CD4-positive, alpha-beta T cell treated with Interleukin-15 for 1 hour (primary cell): ENCODE measurements at places on chromosomes 2 and 18.

- no peak for DNase-seq
Observed at GRCh38 chr2:11379558-11379957, 35.1 kb upstream of the ROCK2 start.

DNA sequence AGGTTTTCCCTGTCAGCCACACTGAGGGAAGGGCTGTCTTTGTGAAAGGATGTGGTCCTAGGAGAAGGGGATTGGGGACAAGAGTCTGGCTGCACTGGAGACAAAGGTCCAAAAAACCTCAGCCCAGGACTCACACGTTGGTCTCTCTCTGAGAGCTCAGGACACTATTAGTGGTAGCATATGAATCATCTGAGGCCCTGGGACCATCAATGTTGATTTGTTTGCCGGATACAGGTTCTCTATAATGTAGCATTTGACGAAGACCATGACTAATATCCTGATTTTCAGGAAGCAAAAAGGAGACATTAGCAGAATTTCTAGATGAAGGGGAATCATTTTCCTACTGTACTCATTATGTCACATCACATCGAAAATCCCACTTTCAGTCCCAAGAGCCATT is 22.2 kb upstream of the DNAH6 start:
- DNase-seq = no peak

- DNase-seq = no peak
Observed at GRCh38 chr2:176471949-176472348, 202.7 kb downstream of the MTX2 start.

- no peak for DNase-seq
Observed at GRCh38 chr2:164746713-164747112, 94.9 kb downstream of the COBLL1 start.

DNA sequence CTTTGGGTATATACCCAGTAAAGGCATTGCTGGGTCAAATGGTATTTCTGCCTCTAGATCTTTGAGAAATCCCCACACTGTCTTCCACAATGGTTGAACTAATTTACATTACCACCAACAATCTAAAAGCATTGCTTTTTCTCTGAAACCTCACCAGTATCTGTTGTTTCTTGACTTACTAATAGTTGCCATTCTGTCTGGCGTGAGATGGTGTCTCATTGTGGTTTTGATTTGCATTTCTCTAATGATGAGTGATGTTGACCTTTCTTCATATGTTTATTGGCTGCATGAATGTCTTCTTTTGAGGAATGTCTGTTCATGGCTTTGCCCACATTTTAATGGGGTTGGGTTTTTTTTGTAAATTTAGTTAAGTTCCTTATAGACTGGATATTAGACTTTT is 382.6 kb upstream of the ZNF804A start:
- no peak for DNase-seq

- no peak for DNase-seq
Observed at GRCh38 chr18:54769526-54770464, 58.5 kb upstream of the RAB27B start.
